ENCODE measurements at places on chromosomes 6 and 20. TPM values are rescaled to one million over a fixed set of nuclear protein-coding genes. Genes with fewer than 3 reads are reported as not detected.

The OTOR gene
- not detected for total RNA-seq

The OOEP gene
- total RNA-seq, result not detected

The DSTN gene
- 717 TPM for total RNA-seq

The DCDC2 gene
- total RNA-seq, result 2.0 TPM

The CLVS2 gene
- 0.08 TPM for total RNA-seq

The RIPPLY2 gene
- total RNA-seq, result not detected

The SLC17A3 gene
- 0.87 TPM for total RNA-seq

The MAFB gene
- 0.07 TPM for total RNA-seq

The SLC35B2 gene
- 65.1 TPM for total RNA-seq

The PRRT1 gene
- total RNA-seq, result 0.95 TPM

The CRIP3 gene
- not detected for total RNA-seq

The CYP24A1 gene
- 275 TPM for total RNA-seq

The MYT1 gene
- 0.08 TPM for total RNA-seq

The IRF4 gene
- 0.34 TPM for total RNA-seq

The LBP gene
- total RNA-seq, result 1.3 TPM

The WRNIP1 gene
- total RNA-seq, result 41.2 TPM

The TBXT gene
- not detected for total RNA-seq

The DLK2 gene
- total RNA-seq, result 7.8 TPM

The GPR6 gene
- not detected for total RNA-seq

The CCHCR1 gene
- total RNA-seq, result 10.1 TPM

The PSORS1C2 gene
- total RNA-seq, result not detected

The ZBTB12 gene
- 5.0 TPM for total RNA-seq

The GGTLC1 gene
- total RNA-seq, result not detected

The MSH5 gene
- total RNA-seq, result 17.0 TPM

The TBP gene
- 18.6 TPM for total RNA-seq

The PACSIN1 gene
- not detected for total RNA-seq

The AP5S1 gene
- 20.8 TPM for total RNA-seq

The HACE1 gene
- 2.6 TPM for total RNA-seq

The NNAT gene
- not detected for total RNA-seq

The ADGB gene
- total RNA-seq, result not detected

The TRIM40 gene
- not detected for total RNA-seq

The TRPC4AP gene
- total RNA-seq, result 41.9 TPM

The PRND gene
- total RNA-seq, result not detected

The CEP43 gene
- total RNA-seq, result 10.0 TPM

The DACT2 gene
- 0.15 TPM for total RNA-seq

The CD93 gene
- not detected for total RNA-seq

The HMGCLL1 gene
- total RNA-seq, result 0.11 TPM

Data from A549 treated with ZK216348 at 1 μM for 4 hours (cell line).